ENCODE measurements at places on chromosomes 4 and X.

DNA sequence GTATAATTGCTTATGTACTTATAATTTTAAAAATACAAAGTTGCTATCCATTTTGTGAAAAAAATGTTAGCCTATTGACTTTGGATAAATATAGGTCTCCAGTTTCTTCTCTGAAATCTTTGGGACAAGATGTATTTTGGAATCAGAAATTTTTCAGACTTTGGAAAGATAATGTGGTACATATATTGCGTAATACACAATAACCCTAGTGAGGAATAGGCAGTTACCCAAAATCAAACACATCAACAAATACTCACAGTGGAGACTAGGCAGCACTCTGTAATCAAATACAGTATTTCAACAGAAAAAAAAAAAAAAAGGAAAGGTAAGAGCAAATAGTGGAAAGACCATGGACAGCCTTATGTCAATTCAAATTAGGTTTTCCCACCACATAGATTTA is 796.8 kb downstream of the ADGRL3 start:
- DNase-seq = no peak

- peak; percentile 0 for DNase-seq
Observed at GRCh38 chr4:106314960-106315359, 1.0 kb downstream of the TBCK start.

GRCh38 chr4:37014584-37014983 is 230.0 kb upstream of the NWD2 start:
- DNase-seq = no peak

DNA sequence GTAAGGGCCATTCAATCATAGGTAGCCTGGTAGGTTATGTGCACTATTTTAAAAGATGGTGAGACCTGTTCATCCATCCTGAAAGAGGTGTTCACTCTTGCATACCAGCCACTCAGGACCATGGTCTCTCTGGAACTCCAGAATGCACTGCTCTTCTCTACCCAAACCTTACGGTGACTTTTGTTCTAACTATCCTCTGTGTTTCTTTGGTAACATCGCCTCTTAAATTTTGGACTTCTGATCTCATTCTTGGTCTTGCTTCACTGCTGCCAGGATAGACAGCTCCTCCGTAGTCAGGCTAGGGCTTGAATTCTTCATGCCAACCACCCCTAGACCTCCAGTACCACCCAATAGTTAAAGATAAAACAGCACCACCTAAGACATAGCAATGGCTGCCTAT is 346.3 kb upstream of the GALNT7 start:
- no peak for DNase-seq

GRCh38 chr4:138460477-138461414 is 218.6 kb upstream of the SLC7A11 start:
- no peak for DNase-seq

- DNase-seq = peak; percentile 15
Observed at GRCh38 chr4:184514121-184514988, 40.0 kb upstream of the IRF2 start.

- peak; percentile 33 for DNase-seq
Observed at GRCh38 chrX:39820938-39821708, 276.6 kb downstream of the BCOR start.

GRCh38 chr4:96347582-96347981 is 507.7 kb downstream of the PDHA2 start:
- no peak for DNase-seq

- no peak for DNase-seq
Observed at GRCh38 chr4:109872950-109873656, 25.2 kb downstream of the LRIT3 start.

DNA sequence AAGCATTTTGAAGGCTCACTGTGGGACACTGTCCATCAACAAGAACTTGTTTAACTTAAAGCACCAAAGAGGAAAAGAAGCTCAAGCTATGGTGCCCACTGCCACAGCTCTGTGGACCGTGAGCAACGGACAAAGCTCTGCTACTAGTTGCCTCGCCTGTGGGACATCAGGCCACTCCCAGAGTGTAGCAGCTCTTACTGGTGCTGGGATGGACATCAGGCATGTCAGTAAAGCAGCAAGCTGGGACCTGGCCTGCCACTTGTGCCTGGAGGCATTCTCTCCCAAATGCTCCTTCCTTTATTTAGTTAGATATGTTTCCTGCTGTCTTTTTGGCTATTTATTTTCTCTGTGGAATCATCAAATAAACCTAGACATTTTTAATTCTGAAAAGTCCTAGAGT is 46.7 kb downstream of the TMEM154 start:
- DNase-seq = peak; percentile 10

GRCh38 chr4:112402098-112402497 is 104.9 kb downstream of the ALPK1 start:
- DNase-seq = no peak

DNA sequence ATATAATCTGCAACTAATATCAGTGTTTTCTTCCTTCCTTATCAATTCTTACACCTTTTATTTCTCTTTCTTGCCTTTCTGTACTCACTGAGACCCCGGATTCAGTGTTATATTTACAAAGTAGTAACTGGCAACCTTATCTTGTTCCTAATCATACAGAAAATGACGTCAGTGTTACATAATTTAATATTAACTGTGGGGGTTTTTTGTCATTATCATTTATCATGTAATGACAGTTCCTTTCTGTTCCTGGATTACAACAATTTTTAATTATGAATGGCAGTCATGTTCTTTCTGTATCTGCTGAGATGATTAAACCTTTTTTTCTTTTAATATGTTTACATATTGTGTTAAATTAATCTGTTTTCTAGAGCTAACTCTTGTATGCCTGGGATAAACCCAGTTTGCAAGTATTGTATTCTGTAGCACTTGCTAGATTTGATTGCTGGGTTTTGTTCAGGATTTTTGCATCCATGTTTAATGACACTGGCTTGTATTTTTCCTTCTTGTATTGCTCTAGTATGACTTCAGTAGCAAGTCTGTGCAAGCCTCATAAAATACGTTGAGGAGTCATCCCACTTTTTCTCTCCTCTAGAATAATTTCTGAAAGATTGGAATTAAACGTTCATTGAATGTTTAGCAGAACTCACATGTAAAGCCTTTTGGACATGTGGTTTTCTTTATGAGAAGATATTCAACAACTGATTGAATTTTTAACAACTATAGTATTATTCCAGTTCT is 10.4 kb upstream of the HSPA4L start:
- DNase-seq = no peak

GRCh38 chr4:24089851-24090534 is 200.1 kb upstream of the PPARGC1A start:
- DNase-seq = no peak

- DNase-seq = no peak
Observed at GRCh38 chr4:107317611-107318010, 281.5 kb upstream of the DKK2 start.

- no peak for DNase-seq
Observed at GRCh38 chr4:116599859-116600258, 485.5 kb downstream of the TRAM1L1 start.

- no peak for DNase-seq
Observed at GRCh38 chrX:115345615-115346014, 56.1 kb downstream of the LUZP4 start.

DNA sequence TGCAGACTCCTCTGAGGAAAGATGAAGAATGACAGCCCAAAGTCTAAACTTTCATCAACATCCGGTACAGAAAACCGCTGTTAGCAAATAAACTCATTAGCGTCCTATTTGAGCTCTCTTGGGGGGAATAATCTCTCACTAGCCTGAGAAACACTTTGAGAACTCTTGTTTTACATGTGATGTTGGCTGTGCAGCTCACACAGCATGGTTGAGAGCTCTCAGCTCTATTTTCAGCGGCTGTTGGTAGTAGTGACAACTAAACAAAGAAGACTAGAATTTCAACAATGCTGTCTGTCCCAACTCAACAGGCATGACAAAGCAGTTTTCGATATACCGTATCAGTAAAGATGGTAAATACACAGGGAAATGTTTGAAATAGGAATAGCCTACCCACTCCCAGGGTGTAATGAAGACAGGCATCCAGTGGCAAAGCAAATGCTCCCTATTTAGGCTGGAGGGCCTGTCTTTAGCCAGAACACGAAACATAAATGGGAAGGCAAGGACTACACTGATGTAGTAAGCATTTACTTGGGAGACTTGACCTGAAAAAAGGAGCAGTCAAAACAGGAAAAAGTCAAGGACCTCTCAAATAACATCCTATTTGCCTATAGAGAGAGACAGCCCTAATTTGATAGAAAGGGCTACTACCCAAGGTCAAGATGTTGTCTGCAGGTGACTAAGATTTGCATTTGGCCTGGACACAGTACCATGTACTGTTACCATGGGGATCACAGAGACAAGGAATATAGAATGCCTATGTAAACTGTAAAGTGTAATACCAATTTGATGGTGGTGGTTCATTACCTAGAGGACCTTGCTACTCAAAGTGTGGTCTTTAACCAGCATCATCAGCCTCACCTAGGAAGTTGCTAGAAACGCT is 60.4 kb downstream of the PPEF2 start:
- no peak for DNase-seq

- DNase-seq = no peak
Observed at GRCh38 chrX:56468441-56468840, 95.0 kb upstream of the UBQLN2 start.

- no peak for DNase-seq
Observed at GRCh38 chr4:10496200-10496599, 39.0 kb upstream of the ZNF518B start.

DNA sequence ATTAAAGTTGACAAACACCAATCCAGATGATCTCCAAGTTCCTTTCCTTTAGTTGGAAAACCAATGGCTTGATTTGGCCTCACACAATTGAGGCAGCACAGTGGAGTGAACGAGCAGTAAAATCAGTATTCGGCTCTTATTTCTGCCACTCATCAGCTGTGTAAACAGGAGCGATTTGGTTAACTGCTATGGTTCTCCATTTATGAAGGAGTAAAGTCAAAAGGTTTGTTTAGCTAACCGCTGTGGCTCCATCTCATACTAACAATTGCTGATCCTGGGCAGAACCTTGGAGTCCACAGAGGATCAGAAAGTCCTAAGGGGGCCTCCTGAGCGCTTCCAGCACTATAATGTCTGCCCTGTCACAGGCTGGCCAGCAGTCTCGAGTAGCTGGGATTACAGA is 54.5 kb upstream of the EXOC1L start:
- no peak for DNase-seq

DNA sequence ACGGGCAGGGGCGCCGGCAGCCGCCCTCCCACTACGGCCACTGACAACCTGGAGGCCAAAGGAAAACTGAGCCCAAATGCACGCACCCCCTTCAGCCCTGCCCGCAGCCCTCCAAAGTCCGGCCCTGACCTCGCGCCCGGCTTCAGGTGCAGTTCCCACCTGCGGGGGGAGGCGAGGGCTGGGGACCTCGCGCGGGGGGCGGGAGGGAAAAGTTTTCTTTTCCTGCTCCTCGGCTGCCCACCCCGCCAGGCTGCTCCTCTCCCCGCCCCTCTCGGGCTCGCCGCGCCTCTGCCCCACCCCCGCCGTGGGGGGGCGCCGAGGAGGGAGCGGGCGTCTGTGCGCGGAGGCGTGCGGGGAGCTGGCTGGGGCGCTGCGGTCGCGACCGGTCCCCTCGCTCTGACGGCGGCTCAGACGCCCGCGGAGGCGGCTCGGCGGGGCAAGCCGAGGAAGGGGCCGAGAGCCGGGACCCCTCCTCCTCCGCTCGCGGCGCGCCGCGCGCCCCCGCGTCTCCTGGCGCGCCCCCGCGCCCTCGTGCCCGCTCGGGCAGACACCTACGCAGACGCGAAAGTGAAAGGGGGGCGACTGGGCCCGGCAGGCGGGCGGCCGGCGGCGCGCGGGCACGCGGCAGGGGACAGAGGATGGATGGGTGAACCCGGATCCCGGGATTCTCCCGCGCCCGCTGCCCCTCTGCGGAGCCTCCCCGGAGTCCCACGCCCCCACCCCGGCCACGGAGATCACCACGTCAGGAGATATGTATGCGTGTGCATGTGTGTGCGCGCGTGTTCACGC is 3.1 kb upstream of the NR3C2 start:
- DNase-seq = no peak

DNA sequence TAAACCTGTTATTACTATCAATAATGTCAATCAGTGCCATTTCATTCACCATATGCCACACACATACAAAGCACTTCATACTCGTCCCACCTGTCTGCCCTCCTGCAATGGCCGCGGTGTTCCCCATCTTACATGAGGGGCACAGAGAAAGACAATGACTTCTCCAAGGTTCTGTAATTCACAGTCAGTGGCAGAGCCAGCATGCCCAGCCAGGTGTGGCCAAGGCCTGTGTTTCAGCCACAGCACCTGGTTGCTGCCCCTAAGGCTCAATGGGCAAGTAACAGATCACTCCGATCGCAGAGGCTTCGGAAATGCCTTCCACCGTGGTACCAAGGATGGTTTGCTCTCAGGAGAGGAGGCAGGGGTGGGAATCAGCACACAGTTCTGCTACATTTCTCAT is 10.9 kb downstream of the AFAP1 start:
- no peak for DNase-seq

DNA sequence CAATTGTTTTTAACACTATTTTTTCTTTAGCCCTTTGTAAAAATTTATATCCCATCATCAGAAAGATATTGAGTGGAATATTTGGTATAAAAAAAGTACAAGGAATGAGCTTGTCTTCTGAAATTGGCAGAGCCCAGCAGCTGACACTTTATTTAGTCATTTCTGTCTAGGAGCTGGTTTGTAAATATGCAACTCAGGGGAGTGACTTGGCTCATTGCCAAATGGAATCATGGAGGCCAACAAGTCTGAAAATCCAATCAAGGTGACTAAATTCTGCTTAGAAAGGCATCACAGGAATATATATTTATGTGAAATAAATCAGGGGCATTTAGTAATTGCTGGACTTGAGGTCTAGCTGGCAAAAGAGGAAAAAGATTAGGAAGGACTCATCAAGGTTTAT is 74.4 kb downstream of the OTC start:
- no peak for DNase-seq

- no peak for DNase-seq
Observed at GRCh38 chr4:11543706-11544105, 115.0 kb upstream of the HS3ST1 start.

DNA sequence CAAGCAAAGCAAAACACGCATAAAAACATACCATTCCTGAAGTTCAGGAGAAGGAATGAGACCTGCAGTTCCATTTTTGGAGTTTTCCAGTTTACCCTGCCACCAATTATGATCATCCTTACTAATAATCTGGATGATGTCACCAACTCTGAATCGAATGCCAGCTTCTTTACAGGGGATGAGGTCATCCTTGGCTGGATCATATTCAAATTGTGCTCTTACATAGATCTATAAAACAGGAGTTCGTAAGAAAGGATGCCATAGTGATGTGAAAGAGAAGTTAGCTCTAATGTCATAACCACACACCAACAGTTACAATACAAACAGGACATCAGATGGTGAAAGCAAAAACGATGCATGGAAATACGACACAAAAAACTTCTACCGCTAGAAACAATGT is 106.5 kb downstream of the NYX start:
- DNase-seq = no peak

GRCh38 chrX:17414027-17414658 is 39.1 kb downstream of the NHS start:
- DNase-seq = no peak

GRCh38 chrX:18426004-18426320 is 554 bp downstream of the CDKL5 start:
- no peak for DNase-seq
